HS-27A (cell line): ENCODE measurements at places on chromosomes 16 and 17.

GRCh38 chr17:45677770-45678169 is 106.3 kb upstream of the CRHR1 start:
- DNase-seq: no peak

GRCh38 chr16:85935974-85936760 is 37.2 kb downstream of the IRF8 start:
- no peak for DNase-seq

GRCh38 chr17:63138713-63139112 is 172.7 kb downstream of the TANC2 start:
- no peak for DNase-seq

GRCh38 chr16:84810518-84811273 is 9.1 kb upstream of the CRISPLD2 start:
- DNase-seq: no peak

- peak; percentile 31 for DNase-seq
These were observed 556 bp upstream of the SPNS1 start for GRCh38 chr16:28974007-28974436.

GRCh38 chr17:81672504-81672903 is 6.0 kb downstream of the CCDC137 start:
- no peak for DNase-seq

DNA sequence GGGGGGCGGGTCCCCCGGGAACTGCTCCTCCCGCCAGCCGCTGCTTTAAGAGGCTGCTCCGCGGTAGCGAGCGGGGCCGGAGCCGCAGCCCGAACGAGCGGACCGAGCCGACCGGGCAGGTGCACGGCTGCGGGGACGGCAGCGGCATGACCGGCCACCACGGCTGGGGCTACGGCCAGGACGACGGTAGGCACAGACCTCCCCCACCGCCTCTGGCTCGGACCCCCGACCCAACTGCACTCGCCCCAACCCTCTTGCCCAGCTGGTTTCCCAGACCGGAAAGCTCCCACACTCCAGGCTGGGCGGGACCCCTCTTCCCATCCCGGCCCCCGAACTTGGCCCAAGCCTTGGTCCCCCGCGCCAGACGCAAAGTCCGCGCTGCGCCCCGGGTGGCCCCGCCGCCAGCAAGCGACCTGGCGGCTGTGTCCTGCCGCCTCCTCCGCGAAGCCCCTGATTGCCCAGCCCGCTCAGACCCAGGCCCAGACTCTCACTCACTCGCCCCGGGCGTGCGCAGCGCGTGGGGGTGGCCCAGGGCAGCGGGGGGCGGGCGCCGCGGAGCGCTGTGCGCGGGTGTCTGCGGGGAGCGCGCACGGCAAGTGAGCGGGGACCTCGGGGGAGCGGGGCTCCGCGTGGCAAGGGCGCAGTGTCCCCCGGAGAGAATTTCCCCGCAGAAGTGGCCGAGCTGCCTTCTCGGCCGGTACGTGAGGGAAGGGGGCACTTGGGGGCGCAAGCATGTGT is at the start of gene CA7:
Gene CA7, plus strand, starts transcription at position 73 of the 738 bp plus-strand sequence. Its CDS starts 74 bp downstream, at position 147.
- DNase-seq: no peak

GRCh38 chr17:7884581-7885366 is 3.8 kb upstream of the CHD3 start:
- DNase-seq: no peak

DNA sequence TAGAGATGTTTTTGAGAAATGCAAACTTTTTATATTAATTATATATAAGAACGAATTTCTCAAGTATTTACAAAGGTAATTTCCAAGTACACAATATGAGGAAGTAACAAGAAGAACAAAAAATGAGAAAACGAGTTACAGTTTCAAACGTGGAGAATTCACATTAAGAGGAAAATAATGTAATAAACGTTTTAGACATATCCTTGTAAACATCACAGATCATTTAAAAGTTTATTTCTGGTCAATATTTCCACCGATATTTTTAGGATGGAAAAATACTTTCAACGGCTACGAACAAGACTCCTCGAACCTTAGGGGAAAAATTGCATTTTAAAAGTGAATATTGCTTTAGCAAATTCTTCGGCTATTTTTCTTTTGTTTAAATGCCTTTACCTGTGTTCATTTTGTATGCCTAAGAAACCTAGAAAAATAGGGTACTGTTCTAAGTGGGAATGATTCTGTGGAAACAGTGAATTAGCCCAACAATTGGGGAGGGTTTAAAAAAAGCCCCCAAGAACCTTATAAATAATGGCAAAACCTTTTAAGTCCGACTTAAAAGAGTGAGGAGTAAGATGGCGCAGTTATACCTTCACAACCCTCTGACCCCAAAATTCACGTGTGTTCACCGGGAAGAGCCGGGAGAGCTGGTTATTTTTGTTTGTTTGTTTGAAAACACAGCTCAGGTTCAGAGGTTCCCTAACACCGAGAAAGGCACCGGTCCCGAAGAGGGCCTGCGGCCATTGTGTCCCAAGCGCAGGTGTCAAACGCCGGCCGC is 3.3 kb downstream of the HNF1B start:
- no peak for DNase-seq

DNA sequence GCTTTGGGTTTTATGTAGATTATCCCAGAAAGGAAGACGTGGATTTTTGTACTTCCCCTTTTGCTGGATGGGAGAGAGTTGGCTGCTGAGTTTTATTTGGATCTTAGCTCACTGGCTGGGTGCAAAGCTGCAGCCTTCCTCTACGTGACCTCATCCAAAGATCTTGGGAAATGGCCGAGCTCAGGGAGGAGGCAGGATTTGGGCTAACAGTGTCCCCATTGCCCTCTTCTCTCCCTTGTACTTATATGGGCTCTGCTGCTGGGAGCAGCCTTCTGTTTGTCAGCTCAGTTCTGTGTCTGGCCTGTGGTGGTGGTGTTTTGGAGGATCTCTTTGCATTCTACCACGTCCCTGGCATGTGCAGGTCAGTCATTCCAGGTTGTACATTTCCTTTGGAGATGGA is 2.0 kb downstream of the AOC3 start:
- DNase-seq: no peak

GRCh38 chr17:1467258-1467657 is 11.2 kb upstream of the CRK start:
- no peak for DNase-seq

DNA sequence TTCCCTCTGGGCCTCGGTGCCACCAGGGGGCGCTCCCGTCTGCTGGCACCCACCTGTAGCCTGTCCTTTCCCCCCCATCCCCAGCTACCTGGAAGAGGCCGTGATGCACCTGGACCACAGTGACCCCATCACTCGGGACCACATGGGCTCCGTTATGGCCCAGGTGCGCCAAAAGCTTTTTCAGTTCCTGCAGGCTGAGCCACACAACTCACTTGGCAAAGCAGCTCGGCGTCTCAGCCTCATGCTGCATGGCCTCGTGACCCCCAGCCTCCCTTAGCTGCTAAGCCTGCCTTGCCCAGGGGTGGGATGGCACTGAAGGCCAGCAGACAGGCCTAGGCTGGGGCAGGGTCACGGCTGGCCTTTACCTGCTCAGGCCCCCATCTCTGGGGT is 818 bp upstream of the NRN1L start:
- DNase-seq: no peak

GRCh38 chr17:34527136-34527907 is 52.1 kb upstream of the TMEM132E start:
- no peak for DNase-seq

DNA sequence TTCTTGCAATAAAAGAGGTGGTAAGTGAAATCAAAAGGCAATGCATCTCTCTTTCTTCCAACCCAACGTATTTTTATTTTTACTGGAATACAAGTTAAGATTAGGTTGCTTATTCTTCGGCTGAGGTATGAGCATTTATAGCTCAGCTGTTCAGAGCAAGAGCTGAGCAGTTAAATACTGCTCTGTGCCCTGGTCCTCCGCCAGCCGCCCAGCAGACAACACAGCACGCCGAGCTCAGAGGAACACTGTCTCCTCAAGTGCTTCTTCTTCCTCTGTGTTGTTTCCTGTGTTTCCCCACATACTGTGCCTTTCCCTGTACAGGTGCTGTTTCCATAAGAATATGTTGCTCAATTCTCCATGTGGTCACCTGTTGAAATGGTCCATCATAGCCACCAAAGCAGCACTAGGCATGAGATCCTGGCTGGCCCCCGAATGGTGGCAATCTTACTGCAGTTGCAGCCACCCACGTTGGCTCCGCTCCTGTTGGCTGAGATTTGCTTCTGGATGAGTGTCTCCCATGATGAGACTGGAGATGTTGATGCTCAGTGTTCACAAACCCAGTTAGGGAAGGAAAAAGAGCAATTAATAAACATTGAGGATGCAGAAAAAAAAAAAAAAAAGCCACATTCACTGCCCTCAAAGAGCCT is 515.3 kb downstream of the GRIN2A start:
- DNase-seq: no peak

DNA sequence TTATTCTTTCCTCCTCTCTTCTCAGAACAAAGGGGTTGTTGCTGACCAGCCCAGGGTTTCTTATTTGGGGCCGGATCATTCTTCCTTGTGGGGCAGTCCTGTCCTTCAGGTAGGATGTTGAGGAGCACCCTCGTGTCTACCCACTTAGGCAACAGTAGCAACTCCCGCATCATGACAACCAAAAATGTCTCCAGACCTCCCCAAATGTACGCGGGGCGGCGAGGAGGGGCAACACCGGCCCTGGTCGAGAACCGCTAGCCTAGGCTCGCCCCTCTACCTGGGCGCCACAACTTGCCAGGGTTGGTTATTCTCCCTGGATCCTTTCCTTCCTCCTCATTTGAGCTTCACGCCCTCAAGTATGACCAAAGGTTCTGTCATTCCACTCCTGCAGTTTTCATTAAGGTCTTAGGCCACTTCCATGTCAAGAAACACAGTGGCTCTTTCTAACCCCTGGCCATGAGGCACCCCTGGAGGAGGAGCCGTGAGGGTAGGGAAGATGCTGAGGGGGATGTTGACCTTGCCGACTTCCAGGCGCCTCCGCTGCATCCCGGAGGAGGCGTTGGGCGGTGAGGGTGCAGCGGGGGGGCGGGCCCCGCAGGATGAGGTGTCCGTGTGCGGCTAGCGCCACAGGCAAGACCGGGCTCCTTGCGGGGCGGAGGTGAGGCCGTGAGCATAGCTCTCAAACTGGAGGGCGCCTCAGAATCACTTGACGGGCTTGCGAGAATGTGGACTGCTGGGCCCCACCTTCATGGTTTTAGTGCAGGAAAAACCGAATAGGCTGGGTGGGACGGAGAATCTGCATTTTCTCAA is 712 bp upstream of the SPECC1 start:
- no peak for DNase-seq

DNA sequence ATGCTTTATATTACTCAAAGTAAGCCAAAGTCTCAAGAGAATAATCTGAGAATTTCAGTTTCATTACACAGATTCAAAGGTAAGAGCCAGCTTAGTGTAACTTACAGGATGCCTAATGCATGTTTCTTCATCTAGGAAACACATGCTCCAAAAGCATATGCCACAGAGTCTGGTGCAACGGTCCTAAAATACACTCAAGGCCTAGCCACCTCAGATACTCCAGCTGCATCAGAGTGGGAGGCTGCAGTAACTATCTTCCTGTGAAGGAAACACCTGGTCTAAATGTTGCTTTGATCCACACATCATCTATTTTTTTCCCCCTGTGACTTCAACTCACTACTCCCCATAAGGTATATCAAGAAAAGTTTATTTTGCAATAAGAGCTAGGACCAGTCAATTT is 51.6 kb upstream of the CORO6 start:
- DNase-seq: no peak

GRCh38 chr16:31201582-31202413 is 762 bp downstream of the PYCARD start:
- DNase-seq: no peak

DNA sequence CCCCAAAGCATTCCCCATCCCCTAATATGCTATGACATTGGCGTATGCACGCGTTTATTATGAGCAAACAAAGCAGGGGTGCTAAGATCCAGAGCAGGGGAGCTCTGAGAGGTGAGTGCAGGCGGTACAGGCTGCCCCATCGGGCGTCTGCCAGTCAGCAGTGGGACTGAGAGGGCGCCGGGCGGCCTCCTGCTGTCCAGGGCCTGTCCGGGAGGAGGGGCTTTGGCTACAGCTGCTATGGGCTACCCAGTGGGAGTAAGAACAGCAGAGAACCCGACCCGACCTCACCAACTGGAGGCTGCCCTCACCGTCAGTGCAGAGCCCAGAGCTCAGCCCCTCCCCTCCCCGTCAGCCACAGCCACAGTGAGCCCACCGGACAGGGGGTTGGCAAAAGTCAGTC is 18.5 kb upstream of the AATK start:
- DNase-seq: no peak

DNA sequence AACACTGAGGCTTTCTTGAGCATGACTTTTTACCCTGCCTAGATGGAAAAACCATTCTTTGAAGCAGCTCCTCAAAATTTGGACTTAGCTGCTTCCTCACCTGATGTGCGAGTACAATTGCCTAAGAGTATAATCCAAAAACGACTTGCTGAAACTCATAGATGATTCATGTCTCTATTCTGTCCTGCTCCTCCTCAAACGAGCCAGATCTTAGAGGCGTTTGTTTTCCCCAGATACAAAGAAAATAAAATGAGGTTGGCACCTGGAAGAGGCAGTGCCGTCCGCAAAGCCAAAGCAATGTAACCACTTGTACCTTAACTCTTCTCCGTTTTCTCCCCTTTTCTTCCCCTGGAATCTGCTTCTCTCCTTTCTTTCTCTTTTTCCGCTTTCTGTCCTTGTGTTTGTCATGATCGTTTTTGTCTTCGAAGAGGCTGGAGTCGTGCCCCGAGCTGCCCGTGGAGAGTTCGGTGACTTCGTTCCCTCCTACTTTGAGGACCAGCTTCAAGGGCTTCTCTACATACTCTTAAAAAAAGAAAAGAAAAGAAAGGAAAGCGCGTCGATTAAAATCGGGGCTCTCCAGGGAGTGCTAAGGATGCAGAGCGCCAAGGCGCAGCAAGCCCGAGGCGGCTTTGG is 895 bp downstream of the BRD7 start:
- DNase-seq: no peak

- DNase-seq: peak; percentile 29
These were observed 113.8 kb downstream of the OR1D5 start for GRCh38 chr17:2949469-2950044.

DNA sequence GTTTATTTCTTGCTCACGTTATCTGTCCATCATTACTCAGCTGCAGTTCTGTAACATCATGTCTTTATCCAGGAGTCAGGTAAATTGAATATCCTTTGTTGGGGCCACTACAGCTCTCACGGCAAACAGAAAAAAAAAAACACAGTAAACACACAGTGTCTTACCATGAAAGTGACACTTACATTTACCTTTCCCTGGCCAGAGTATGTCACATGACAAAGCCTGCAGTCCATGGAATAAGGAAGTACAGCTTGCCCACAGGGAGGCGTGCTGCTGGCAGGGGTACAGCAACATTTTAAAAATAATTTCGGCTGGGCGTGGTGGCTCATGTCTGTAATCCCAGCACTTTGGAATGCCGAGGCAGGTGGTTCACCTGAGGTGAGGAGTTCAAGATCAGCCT is 85.7 kb upstream of the HS3ST4 start:
- DNase-seq: no peak

DNA sequence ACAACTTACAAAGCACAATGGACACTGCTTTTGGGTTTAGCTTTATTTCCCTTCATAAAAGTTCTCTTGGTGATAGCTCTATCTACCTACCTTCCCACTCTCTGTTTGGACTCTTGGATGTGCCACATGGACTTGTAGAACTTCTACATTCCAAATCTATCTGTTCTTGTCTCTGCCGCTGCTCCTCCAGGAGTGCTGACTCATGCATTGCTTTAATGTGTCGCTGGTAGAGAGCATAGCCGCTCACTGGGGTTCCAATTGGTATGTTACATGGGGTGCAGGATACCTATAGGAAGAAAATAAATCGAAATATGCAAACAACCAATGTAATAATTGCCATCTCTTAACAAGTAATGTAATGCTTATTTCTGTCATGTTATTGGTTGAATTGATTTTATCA is 92.1 kb downstream of the TTC19 start:
- no peak for DNase-seq

GRCh38 chr16:46743232-46743719 is 4.9 kb downstream of the MYLK3 start:
- DNase-seq: no peak

- no peak for DNase-seq
These were observed 253.0 kb upstream of the AXIN2 start for GRCh38 chr17:65814418-65814817.
